Psoas muscle (tissue), 8 donors: ENCODE measurements at places on chromosomes 13 and 19. TPM values are rescaled to one million over a fixed set of nuclear protein-coding genes. Genes with fewer than 3 reads are reported as not detected.

LILRA6 gene
- polyA plus RNA-seq = 0.42 TPM

SLAIN1 gene
- polyA plus RNA-seq = 2.9 TPM

TMEM161A gene
- polyA plus RNA-seq = 37.6 TPM

SPACA4 gene
- not detected for polyA plus RNA-seq

CCL25 gene
- polyA plus RNA-seq = not detected

SBK3 gene
- polyA plus RNA-seq = 10.6 TPM

GRIK5 gene
- 0.45 TPM for polyA plus RNA-seq

ONECUT3 gene
- polyA plus RNA-seq = not detected

MCEMP1 gene
- 0.21 TPM for polyA plus RNA-seq

LHB gene
- polyA plus RNA-seq = not detected

ATXN8OS gene
- not detected for polyA plus RNA-seq

PLPPR3 gene
- not detected for polyA plus RNA-seq

LYL1 gene
- polyA plus RNA-seq = 3.4 TPM

TPT1 gene
- 19,074 TPM for polyA plus RNA-seq

SHD gene
- 0.08 TPM for polyA plus RNA-seq

PTGER1 gene
- polyA plus RNA-seq = 0.05 TPM

IFI30 gene
- polyA plus RNA-seq = 11.7 TPM

INSR gene
- polyA plus RNA-seq = 11.4 TPM

KLK3 gene
- polyA plus RNA-seq = not detected

DIAPH3 gene
- not detected for polyA plus RNA-seq

SH2D3A gene
- polyA plus RNA-seq = 0.07 TPM

GRK1 gene
- not detected for polyA plus RNA-seq

PEAK3 gene
- polyA plus RNA-seq = 0.08 TPM

CACNG7 gene
- not detected for polyA plus RNA-seq

C13orf46 gene
- 0.53 TPM for polyA plus RNA-seq

MEF2B gene
- polyA plus RNA-seq = 0.16 TPM

UBAC2 gene
- polyA plus RNA-seq = 71.7 TPM

KIR2DL4 gene
- polyA plus RNA-seq = not detected

SLC25A42 gene
- 12.2 TPM for polyA plus RNA-seq

KIR2DL1 gene
- polyA plus RNA-seq = not detected

AP1M2 gene
- not detected for polyA plus RNA-seq

TMEM150B gene
- polyA plus RNA-seq = 0.23 TPM

THSD8 gene
- polyA plus RNA-seq = 2.0 TPM

ENOX1 gene
- polyA plus RNA-seq = 0.38 TPM

PRDX2 gene
- polyA plus RNA-seq = 396 TPM

RNF113B gene
- polyA plus RNA-seq = not detected

CIC gene
- 39.3 TPM for polyA plus RNA-seq

NRTN gene
- not detected for polyA plus RNA-seq

ELAVL3 gene
- polyA plus RNA-seq = 0.03 TPM

TRPM4 gene
- polyA plus RNA-seq = 6.7 TPM

SLC7A10 gene
- polyA plus RNA-seq = 0.43 TPM
